ENCODE measurements at places on chromosomes 6 and 20. TPM values are rescaled to one million over a fixed set of nuclear protein-coding genes. Genes with fewer than 3 reads are reported as not detected.
A peak's percentile ranks its signal among the peaks of the same experiment; 100 is the strongest.

- peaks cover 10% of the 10 kb centered on the region for H3K4me1 ChIP-seq
- H3K27ac ChIP-seq, result peak overlapping the region; percentile 56
- no peaks in the 10 kb centered on the region for H3K36me3 ChIP-seq
- H3K27me3 ChIP-seq, result no peaks in the 10 kb centered on the region
These were observed 638 bp downstream of the MDN1 start for GRCh38 chr6:89818977-89819335.

Gene ECT2L
- total RNA-seq, result not detected

DNA sequence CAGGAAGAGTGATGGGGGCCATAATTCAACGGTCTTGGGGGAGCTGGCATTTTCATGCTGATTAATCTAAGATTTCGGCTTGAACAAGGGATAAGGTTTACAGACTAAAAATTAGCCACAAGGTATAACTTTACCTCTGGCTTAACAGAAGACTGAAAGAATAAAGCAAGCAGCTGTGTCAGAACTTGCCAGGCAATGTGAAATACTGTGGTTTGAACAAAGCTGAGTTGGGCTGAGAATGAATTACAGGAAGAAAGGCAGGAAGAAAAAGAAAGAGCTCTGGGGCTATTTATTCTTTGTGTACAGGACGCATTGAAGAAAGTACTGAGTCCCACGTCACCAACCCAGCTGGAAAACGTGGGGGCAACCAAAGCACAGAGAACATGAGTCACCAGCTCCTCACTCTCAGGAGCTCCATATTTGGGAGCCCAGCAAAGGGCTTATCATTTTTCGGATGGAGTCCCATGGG lies 121.5 kb upstream of the NEDD9 start:
- peak overlapping the region; percentile 38 for H3K27ac ChIP-seq
- H3K36me3 ChIP-seq, result peaks cover 8% of the 10 kb centered on the region
- H3K27me3 ChIP-seq, result no peaks in the 10 kb centered on the region
- peaks cover 36% of the 10 kb centered on the region for H3K4me1 ChIP-seq
- peak; percentile 29 for DNase-seq

DNA sequence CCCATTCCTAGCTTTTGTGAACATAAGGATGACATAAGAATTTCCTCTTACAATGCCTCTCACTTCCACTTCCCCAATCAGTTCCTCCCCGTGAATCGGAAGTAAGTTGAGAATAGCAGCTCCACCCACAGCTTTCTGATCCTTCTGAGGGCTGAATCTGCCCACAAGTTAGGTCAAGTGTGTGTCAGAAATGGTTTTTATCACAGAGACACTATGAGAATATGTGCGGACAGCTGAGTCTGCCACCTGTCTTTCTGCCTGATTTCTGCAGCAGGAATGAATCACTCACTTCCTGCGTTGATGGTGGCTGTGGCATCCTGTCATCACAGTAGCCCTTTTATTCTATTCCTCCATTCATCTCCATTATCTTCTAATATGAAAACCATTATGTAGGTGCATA lies 70.2 kb downstream of the RIN2 start:
- no peaks in the 10 kb centered on the region for H3K36me3 ChIP-seq
- DNase-seq, result no peak
- H3K4me3 ChIP-seq, result no peak overlapping the region
- H3K27me3 ChIP-seq, result peaks cover 11% of the 10 kb centered on the region

DNA sequence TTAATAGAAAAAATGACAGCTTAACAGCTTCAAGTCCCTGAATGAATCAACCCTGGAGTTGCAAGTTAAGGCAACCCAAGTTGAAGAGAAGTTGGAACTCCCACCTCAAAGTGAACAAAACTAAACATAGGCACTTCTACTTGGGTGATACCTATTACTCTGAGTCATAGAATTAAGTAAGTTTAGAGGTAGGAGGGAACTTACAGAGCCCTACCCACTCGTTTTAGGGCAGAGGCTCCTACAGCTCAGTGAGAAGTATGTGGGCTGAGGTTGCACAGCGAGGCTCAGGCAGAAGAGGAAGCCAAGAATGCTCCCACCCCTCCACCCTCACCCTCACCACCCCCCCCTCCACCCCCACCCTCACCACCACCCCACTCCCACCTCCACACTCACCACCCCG lies 42.2 kb downstream of the NFATC2 start:
- H3K4me1 ChIP-seq, result peaks cover 70% of the 10 kb centered on the region
- peaks cover 19% of the 10 kb centered on the region for H3K36me3 ChIP-seq
- DNase-seq, result peak; percentile 59
- no peak overlapping the region for H3K4me3 ChIP-seq

GRCh38 chr6:82589509-82590206 lies 226.0 kb downstream of the TPBG start:
- no peak for DNase-seq
- no peaks in the 10 kb centered on the region for H3K4me1 ChIP-seq
- no peaks in the 10 kb centered on the region for H3K27me3 ChIP-seq
- no peak overlapping the region for H3K27ac ChIP-seq
- H3K36me3 ChIP-seq, result no peaks in the 10 kb centered on the region

DNA sequence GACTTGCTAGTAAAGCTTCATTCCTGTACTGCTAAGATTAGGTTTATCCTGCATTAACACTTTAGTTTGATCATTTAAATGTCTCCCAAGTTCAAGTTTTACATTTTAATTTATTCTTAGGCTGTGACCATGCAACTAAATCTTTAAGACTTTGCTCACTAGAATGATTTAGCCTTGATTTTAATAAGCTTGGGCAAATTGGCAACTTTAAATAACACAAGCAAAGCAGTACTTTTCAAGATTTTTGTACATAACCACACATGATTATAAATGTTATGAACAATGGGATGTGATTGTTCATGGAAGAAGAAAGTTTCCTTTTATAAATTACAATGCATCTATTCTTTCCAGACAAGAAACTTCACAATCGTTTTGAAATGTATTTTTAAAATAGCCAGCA lies 948.0 kb upstream of the EPHA7 start:
- no peak overlapping the region for H3K4me3 ChIP-seq
- no peaks in the 10 kb centered on the region for H3K27me3 ChIP-seq
- no peaks in the 10 kb centered on the region for H3K4me1 ChIP-seq
- no peak overlapping the region for H3K27ac ChIP-seq
- DNase-seq, result no peak

DNA sequence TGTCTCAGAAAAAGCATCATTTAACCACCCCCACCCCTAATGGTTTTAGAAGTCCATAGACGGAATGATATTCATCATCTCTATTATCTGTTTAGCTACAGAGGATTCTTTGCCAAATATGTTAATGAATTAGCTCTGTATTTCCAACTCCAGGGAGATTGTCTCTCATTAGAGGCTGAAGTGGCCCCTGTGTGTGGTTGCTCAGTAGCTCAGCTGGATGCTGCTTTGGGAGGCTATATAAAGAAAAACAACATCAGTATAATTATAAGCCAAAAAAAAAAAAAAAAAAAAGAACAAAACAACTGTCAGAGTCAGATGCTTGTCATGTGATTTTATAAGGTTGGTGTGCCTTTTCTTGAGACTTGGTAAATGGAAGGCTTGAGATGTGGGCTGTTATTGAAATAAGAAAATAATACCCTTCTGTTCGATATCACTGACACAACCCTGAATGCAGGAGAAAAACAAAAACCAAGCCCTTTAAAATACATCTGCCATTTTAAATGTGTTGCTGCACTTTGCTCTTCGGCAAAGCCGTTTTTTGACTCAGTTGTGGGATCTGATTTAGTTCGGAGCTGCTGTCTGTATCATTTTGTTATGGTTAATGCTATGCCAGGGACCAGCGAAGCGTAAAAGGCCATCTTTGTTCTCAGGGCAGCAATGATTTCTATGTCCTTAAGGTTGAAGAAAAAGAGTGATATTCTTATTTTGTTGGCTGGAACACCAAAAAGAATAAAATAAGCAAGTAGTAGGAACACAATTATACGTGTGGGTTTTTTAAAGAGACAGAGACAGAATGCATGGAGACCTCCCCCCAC lies 422.6 kb downstream of the QKI start:
- no peak overlapping the region for H3K4me3 ChIP-seq
- H3K27ac ChIP-seq, result no peak overlapping the region
- DNase-seq, result no peak
- H3K27me3 ChIP-seq, result peaks cover 10% of the 10 kb centered on the region
- no peaks in the 10 kb centered on the region for H3K4me1 ChIP-seq

- DNase-seq, result no peak
- H3K27ac ChIP-seq, result no peak overlapping the region
- no peaks in the 10 kb centered on the region for H3K27me3 ChIP-seq
- no peak overlapping the region for H3K4me3 ChIP-seq
These were observed 87.7 kb downstream of the TRMT6 start for GRCh38 chr20:5862703-5863039.

DNA sequence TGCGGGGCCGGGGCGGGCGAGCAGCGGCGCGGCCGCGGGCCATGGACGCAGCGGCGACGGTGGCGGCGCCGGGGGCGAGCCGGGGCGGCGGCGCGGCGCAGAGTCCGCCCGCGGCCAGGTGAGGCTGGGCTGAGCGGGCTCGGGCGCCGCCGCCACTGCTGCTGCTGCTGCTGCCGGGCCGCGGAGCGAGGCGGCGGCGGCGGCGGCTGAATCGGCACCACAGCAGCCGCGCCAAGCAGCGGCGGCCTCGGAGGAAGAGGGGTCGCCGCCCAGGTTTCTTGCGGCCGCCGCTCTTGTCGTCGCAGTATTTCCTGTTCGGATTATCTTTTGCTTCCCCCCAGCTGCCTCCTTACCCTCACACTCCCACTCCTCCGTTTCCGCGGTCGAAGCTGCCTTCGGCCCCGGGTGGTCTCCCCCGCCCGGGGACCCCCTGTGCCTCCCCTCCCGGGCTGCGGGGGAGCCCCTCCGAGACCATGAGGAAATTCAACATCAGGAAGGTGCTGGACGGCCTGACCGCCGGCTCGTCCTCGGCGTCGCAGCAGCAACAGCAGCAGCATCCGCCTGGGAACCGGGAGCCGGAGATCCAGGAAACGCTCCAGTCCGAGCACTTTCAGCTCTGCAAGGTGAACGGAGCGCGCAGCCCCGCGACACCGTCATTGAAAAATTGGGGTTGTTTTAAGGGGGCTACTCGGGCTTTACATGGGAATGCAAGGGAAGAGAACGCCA lies at the start of gene STXBP5:
Gene STXBP5 (plus strand): TSS at position 358 of the 726 bp plus-strand sequence. CDS start 116 bp downstream, at position 474.
- peak within 1 kb of the TSS; percentile 95 for H3K27ac ChIP-seq
- peaks cover 13% of the 10 kb centered on the region for H3K4me1 ChIP-seq
- no peaks in the 10 kb centered on the region for H3K27me3 ChIP-seq
- peak; percentile 27 for DNase-seq
- peak within 1 kb of the TSS; percentile 97 for H3K4me3 ChIP-seq
- no peaks in the 10 kb centered on the region for H3K36me3 ChIP-seq

Gene NFYA
- total RNA-seq, result 36.2 TPM

GRCh38 chr20:35644806-35645205 lies 19.9 kb downstream of the CPNE1 start:
- no peak for DNase-seq
- no peaks in the 10 kb centered on the region for H3K36me3 ChIP-seq
- H3K27me3 ChIP-seq, result no peaks in the 10 kb centered on the region
- no peak overlapping the region for H3K27ac ChIP-seq

- H3K36me3 ChIP-seq, result no peaks in the 10 kb centered on the region
- no peak for DNase-seq
- no peaks in the 10 kb centered on the region for H3K27me3 ChIP-seq
- no peak overlapping the region for H3K4me3 ChIP-seq
These were observed 397.5 kb upstream of the ARID1B start for GRCh38 chr6:156379392-156380289.

Gene C6orf132
- 0.10 TPM for total RNA-seq

Gene CLPSL2
- not detected for total RNA-seq

Gene SLC17A3
- total RNA-seq, result 1.0 TPM

Gene ADGRF4
- not detected for total RNA-seq

DNA sequence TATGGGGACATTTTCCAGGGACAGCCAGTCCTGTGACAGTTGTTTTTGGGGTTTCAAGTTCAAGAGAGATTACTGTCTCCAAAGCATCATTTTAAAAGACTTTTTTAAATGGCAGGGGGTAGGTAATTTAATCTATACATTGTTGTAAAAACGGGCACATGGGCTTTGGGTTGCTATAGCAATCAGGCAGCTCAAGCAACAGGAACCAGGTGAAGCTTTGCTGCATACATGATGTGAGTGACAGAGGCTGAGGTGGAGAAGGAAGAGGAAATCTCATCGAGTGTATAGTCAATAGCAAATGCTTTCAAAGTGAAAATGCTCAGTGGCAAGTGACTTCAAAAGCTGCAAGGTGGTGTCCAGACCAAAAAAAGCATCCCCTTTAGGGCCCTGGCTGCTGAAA lies 277.4 kb upstream of the JAG1 start:
- no peaks in the 10 kb centered on the region for H3K36me3 ChIP-seq
- H3K4me1 ChIP-seq, result no peaks in the 10 kb centered on the region
- H3K27me3 ChIP-seq, result no peaks in the 10 kb centered on the region
- no peak for DNase-seq

- no peaks in the 10 kb centered on the region for H3K4me1 ChIP-seq
- no peak overlapping the region for H3K27ac ChIP-seq
- H3K36me3 ChIP-seq, result no peaks in the 10 kb centered on the region
- no peak overlapping the region for H3K4me3 ChIP-seq
- DNase-seq, result no peak
These were observed 29.7 kb downstream of the RPP40 start for GRCh38 chr6:4973982-4974745.

- no peak overlapping the region for H3K4me3 ChIP-seq
- H3K27ac ChIP-seq, result no peak overlapping the region
- no peak for DNase-seq
- H3K27me3 ChIP-seq, result no peaks in the 10 kb centered on the region
These were observed 419.3 kb upstream of the HS3ST5 start for GRCh38 chr6:114762145-114762544.

DNA sequence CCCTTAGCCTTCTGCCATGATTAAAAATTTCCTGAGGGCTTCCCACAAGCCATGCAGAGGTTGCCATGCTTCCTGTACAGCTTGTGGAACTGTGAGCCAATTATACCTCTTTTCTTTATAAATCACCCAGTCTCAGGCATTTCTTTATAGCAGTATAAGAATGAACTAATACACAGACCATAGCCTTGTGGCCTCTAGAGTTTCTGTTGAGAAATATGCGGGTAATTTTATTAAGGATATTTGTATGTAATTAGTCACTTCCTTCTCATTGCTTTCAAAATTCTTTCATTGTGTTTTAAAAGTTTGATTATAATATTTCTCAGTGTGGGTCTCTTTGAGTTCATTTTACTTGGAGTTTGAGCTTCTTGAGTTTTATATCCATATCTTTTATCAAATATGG lies 484.9 kb downstream of the COL12A1 start:
- H3K4me3 ChIP-seq, result no peak overlapping the region
- no peak for DNase-seq
- no peak overlapping the region for H3K27ac ChIP-seq
- H3K4me1 ChIP-seq, result no peaks in the 10 kb centered on the region

Gene PRR18
- not detected for total RNA-seq

Gene RBPJL
- 0.26 TPM for total RNA-seq

- H3K27me3 ChIP-seq, result no peaks in the 10 kb centered on the region
- H3K36me3 ChIP-seq, result no peaks in the 10 kb centered on the region
- H3K4me1 ChIP-seq, result no peaks in the 10 kb centered on the region
These were observed 113.7 kb downstream of the CDH26 start for GRCh38 chr20:60071965-60072364.

DNA sequence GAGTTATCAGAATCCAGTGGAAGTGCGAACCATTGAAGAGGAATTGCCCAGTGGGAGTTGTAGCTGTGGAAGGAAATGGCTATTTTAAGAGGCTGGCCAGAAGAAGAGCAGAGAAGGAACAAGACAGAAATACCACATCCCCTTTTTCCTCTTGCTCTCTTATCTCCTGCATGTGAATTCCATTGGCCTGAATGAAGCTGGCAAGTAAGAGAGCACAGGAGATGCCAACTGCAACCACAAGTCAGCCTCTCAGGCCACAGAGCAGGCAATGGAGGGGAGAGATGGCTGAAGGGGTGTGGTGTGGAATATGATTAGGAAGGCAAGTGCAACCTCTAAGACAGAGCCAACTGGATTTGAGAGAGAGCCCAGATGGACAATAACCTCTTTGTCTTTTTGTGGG lies 362.7 kb upstream of the IMPG1 start:
- no peak overlapping the region for H3K4me3 ChIP-seq
- H3K4me1 ChIP-seq, result no peaks in the 10 kb centered on the region
- H3K27ac ChIP-seq, result no peak overlapping the region

Gene CST1
- not detected for total RNA-seq

Data from T-cell (primary cell).